ENCODE measurements at places on chromosomes 1 and 21.

DNA sequence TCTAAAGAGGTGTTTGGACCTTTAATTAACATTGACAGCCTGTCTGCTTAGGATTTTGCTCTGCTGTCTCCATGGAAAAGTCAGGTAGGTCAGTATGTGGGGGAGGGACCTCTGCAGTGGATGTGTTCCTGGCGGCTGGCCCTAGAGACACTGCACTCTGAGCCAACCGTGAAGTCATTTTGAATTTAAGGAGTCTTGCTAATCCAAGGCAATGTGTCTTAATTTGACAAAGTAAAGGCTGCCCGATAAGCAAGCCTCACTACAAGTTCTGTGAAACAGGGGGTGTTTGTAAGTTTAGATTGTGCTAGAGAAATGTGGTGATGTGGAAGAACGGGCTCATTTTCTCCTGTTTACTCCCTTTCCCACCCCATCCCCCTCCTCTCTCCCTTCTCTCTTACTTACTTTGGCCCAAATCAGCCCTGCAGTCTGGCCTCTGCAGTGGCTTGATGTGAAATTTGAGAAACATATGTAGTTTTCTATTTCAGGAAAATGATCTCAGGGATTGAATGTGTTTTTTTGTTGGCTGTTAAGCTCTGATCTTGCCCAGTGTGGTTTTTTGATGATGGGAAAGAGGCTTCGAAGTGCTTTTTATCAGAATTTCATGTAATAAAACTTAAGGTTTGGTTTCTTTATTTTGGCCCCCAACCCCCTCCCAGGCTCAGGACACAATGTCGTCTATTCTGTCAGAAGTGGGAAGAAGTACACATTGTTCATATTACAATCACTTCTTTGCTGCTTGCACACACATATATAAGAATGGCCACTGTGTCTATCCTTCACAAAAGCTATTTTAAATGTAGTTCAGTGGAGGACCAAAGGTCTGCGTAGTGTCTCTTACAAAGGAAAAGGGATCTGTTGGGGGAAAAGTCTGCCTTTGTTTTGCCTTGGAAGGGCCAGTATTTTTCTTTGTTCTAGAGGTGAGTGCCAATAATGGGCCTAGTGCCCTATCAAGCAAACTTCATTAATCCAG is 96.6 kb downstream of the FGGY start:
- no peak for DNase-seq

DNA sequence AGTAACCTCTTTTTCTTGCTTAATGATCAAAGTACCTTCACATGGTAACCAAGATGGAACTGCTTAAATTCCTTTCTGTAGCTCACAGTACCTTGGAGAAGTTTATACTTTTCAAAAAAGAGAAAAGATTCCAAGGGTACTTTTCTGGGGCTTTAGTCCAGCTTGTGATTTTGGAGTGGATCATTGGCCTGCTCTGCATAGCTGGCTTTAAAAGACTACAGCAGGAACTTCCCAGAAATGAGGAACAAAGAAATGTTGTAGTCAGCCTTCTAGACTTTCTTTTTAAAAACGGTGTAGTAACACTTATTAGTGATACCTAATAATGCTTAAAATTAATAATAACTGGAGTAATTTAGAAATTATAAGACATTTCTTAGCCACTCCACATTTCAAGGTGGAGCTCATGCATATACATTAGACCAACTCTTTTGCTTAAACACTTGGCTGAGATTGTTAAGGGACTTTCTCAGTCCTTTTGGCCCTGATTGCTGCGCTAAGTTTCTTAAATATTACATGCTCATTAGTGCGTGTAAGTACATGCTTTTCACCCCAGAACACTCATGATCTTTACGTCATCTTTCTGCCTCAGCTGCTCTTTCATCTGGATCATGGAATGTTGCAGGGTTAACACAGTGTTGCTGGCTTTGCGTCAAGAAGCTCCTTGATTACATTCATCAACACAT is 57.3 kb downstream of the SDCCAG8 start:
- no peak for DNase-seq

- DNase-seq, result no peak
These were observed 59.2 kb upstream of the TARBP1 start for GRCh38 chr1:234538062-234538731.

DNA sequence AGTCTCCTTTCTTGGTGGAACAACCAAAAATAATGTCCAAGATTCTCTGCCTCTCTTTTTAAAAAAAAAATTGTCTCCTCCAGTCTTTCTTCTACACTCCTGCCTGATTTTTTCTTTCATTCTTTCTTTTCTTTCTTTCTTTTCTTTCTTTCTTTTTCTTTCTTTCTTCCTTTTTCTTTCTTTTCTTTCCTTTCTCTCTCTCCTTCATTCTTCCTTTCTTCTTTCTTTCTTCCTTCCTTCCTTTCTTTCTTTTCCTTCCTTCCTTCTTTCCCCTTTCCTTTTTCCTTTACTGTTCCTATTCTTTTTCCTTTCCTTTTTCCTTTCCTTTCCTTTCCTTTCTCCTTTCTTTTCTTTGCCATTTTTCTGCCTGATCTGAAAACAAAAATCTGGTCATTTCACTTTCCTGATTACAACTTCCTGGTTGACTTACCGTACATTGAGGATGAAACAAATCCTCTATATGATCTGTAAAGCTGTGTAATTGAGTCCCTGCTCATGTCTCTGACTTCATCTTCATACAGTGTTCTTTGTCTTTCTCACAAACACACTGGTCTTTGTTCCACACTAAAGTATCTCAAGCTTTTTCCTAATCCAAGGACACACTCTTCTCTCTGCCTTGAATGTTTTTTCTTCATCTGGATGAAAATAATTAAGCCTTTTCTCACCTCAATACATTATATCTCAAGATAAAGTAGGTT is 6.1 kb upstream of the KRTAP23-1 start:
- no peak for DNase-seq

GRCh38 chr21:45352621-45353139 is 52.3 kb upstream of the COL18A1 start:
- DNase-seq, result no peak

- no peak for DNase-seq
These were observed 2.3 kb upstream of the CLSTN1 start for GRCh38 chr1:9826087-9826486.

DNA sequence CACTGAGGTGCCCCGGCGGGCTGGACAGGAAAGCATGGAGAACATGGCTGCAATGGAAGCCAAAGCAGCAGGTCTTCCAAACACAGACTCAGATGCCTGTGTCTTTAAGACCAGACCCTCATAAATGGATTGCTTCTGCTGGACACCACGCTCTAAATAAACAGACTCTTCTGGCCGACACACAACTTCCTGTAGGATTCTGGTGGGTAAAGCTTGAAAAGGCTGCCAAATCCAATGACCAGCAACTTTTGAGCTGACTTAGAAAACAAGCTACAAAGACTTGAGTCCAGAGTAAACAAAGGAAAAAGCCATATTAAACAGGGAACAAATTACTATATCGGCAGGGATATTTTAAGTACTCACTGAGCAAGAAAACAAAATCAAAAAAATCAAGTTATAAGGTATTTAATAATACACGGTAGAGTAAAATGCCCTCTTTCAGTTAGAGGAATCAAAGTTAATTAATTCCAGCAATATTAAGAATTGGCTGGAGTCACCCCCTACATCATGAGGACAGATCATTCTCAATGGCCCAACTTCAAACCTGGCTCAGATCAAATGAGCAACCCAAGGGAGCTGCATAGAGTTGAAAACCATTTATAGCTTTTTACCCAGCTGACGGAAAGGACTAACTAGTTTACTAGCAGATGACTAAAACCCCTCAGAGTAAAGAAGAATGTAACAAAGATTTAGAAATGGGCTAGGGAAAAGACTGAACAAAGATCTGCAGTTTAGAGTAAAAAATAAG is 102.4 kb downstream of the TGFBR3 start:
- no peak for DNase-seq

GRCh38 chr1:108663074-108663473 is 2.2 kb upstream of the HENMT1 start:
- DNase-seq, result no peak

- DNase-seq, result no peak
These were observed 73.7 kb downstream of the UBE2T start for GRCh38 chr1:202268032-202268431.

DNA sequence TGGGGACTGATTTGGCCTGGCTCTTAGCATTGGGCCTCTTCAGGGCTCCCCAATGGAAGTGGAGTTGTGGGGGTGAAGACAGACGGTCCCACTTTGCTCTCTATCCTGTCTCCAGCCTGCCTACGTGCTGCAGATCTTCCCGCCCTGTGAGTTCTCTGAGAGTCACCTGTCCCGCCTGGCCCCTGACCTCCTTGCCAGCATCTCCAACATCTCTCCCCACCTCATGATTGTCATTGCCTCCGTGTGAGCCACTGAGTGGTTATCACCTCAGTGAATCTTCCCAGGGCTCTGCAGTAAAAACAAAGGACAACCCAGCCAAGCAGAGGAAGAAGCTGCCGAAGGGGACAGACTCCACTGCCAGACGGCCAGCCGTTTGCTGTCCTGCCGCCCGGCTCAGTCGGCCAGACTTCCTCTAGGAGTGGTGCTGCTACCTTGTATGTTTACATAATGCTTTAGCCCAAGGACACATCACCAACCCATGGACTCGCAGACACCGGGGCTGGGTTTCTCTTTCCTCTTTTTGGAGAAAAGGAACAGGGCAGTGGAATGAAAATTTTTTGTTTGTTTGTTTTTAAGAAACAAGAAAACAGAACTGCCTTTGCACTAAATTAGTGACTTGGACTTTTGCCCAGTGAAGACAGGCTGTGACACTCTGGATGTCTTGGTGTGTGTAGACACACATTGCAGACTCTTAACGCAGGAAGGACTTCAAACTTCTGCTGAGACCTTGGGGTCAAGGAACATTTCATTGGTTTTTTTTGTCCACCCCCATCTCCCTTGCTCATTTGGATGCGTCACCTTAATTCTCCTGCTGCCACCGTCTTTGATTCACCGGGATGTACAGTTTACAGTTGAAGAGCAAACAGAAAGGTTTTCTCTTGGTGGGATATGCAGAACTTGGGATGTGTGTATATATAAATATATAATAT is 36.5 kb downstream of the ZBTB17 start:
- no peak for DNase-seq

DNA sequence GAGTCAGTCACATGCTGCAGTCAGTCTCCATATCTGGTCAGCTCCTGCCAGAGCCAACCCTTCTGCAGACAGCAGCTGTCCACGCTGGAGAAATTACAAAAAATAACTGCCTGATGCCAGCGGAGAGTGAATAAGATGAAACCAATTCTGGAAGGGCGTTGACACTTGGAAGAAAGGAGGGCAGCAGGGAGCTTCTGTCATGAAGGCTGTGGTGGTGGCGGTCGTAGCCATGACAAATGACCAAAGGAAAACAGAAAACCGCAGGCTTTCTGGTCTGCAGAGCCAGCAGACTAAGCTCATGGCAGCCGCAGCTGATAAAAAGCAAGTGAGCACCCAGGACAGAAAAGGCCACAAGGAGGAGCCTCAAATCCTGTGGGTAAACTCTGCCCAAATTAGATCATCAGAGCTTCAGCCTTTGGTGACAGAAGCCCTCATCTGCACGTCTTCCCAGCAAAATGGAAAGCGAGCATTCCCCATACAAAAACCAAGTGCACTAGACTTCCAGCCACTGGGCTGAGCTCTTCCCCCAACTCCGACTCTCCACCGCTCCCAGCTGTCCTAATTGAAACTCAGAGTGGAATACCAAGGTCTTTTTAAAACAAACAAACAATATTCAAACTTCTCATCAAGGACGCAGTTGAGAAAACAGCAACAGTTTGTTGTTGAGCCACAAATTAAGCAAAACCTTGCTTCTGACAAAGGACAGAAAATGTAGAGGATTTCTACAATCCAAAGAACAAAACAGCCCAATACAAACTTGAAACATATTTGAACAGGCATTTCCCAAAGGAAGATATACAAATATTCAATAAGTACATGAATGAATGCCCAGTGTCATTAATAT is 28.7 kb downstream of the RSPH1 start:
- no peak for DNase-seq

- DNase-seq, result no peak
These were observed 176.8 kb upstream of the PDE4B start for GRCh38 chr1:65615859-65616258.

DNA sequence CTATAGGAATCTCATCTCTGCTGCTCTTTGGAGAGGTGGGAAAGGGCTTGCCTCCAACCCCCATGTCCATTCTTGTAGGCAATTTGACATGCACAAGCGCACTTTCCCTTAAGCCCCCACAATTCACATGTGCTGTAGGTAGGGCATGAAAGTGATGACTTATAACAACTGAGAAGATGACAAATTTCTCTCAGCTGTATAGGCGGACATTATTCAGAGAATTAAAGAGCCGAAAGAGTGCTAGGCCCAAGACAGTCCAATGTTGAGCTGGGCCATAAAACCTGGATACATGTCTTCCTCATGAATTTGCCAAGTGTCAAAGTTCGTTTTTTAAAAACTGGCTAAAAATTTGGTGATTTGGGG is 106.3 kb upstream of the LYPLAL1 start:
- no peak for DNase-seq

- no peak for DNase-seq
These were observed 70.6 kb downstream of the TGFB2 start for GRCh38 chr1:218415726-218416125.

- DNase-seq, result no peak
These were observed 1.5 kb upstream of the AKNAD1 start for GRCh38 chr1:108858230-108858950.

- no peak for DNase-seq
These were observed 36.8 kb downstream of the LHX8 start for GRCh38 chr1:75170981-75171380.

DNA sequence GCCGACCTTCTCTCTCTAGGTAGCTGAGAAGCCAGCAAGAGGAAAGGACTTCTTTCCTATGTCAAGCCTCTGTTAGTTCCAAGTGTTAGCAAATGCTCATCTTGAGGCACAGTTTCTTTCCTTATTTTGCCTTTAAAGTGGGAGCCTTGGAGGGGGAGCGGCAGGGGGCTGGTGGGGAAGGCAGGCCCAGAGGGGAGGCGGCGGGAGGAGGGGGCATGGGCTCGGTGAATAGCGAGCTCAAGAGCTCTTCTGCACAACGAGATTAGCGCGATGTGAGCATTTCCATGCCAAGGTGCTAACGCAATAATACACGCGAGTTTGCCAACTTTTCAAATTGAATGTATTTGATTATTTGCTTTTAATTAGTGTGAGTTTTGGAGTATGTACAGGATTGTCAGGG is 372.6 kb downstream of the RPS6KC1 start:
- no peak for DNase-seq

DNA sequence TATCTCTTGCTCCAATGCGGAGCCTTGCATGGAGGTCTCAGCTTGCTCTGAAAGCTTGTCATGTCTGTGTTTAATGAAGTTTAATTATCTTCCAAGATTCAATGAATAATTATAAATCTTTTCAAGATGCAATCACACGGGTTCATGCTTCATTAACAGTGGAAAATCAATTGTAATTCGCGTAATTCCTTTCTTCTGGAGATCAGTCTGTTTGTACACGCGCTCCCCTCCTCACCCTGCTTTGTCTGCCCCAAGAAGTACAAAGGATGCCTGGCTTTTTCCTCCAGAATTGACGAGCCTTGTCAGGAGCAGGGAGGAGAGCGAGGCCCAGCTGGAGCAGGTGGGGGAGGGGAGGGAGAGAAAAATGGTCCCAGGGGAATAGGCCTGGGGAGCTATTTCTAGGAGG is 65.0 kb upstream of the DISP3 start:
- no peak for DNase-seq

- no peak for DNase-seq
These were observed 152.2 kb downstream of the S1PR1 start for GRCh38 chr1:101388904-101389546.

- DNase-seq, result no peak
These were observed 226.8 kb downstream of the LMX1A start for GRCh38 chr1:165129568-165130164.

Measured in stimulated activated CD8-positive, alpha-beta memory T cell treated with anti-CD3 and anti-CD28 coated beads, Interleukin-4, amount 100 ng/mL, for 1 hour (primary cell).